ENCODE measurements at places on chromosomes 13 and 19.

GRCh38 chr13:60051754-60052285 is 111.9 kb downstream of the DIAPH3 start:
- DNase-seq, result no peak

DNA sequence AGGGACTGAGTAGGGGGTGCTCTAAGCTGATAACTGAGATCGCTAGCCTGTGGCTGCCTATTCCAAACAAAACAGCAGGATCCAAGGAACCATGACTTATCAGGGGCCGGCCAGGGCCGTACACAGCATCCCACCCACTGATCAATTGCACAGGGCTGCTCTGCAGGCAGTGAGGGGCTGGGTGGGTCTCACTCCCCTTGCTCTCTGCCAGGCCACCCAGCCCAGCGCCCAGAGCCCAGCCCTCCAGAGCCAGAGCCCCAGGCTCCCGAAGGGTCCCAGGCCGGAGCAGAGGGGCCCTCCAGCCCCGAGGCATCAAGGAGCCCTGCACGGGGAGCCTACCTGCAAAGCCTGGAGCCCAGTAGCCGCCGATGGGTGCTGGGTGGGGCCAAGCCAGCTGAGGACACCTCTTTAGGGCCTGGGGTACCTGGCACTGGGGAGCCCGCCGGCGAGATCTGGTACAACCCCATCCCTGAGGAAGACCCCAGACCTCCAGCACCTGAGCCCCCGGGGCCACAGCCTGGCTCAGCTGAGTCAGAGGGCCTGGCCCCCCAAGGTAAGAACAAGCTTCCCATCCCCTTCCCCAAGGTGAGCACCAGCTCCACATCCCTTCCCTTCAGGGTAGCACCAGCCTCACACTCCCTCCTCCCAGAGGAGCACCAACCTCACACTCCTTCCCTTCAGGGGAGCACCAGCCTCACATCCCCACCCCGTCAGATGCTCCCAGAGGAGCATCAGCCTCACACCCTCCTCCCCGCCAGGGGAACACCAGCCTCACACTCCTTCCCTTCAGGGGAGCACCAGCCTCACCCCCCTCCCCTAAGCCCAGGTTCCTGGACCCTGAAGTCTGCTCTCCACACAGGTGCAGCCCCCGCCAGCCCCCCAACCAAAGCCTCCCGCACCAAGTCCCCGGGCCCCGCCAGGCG is 1.9 kb downstream of the SYDE1 start:
- DNase-seq, result no peak

DNA sequence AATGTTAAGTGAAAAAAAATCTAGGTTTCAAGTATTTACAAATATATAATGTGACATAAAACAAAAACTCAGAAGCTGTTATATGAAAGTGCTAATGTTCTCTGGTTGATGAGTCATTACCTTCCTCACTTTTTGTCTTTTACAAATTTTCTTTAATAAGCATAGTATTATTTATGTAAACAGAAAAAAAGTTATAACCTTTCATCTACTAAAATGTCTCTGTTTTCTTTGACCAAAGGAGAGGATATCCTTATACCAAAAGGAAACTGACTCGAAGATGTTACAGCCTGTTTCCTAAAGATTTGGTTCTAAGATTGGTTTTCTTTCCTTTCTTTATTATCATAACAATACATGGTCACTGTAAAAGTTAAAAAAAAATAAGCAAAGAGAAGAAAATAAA is 38.0 kb downstream of the RCBTB2 start:
- DNase-seq, result peak; percentile 12

GRCh38 chr19:7888145-7888825 is at the start of gene LRRC8E:
LRRC8E (plus strand) TSS chr19:7888510; CDS start chr19:7895604, 7,094 bp downstream.
- DNase-seq, result peak; percentile 61

- no peak for DNase-seq
These were observed 10.7 kb downstream of the RFXAP start for GRCh38 chr13:36829753-36830152.

GRCh38 chr13:45974500-45974899 is 78.0 kb downstream of the ZC3H13 start:
- no peak for DNase-seq

DNA sequence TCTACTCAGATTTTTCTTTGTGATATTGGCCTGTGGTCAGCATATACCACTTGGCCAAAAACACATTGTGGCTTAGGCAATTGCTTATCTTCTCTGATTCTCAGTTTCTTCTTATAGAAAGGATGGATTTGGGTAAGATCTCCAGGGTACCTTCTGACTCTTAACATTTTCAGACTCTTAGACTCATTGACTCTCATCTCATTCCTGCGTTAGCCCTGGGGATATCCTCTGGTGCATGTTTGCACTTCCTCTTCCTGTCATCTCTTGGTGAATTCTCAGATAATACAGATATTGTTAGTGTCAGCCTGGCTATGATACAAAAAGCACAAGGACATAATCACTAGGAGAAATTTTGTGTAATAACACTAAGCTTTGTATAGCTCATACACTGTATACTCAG is 492.5 kb upstream of the GPC6 start:
- DNase-seq, result no peak

DNA sequence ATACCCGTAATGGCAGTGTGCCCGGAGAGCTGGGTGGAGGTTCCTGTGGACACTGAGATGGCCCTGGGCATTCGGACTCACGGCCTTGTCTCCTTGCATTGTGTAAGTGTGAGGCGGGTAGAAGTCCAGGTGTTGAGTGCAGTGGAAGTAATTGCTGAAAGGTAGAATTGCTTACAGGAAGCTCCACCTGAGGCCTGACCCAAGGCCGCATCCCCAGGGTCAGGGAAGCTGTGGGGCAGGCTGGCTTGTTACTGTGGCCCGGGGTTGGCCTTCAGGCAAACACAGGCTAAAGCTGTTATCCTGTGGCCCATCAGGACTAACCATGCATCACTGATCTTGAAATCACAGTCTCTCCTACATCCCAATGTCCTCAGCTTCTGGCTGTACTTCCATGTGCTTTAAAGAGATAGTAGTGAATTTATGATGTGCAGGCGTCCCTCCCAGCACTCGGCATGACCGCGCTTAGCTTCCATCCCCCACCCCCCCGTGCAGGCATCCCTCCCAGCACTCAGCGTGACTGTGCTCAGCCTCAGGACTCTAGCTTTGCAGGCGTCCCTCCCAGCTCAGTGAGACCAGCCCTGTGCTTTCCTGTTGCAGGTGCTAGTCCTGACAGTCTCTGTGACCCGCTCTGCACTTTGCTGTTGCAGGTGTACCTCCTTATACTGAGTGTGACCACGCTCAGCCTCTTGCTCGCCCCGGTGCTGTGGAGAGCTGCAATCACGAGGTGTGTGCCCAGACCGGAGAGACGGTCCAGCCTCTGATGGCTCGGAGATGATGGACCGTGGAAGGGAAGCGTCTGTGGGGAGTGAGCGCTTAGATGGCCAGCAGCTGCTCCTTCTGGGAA is 35.6 kb upstream of the TFDP1 start:
- DNase-seq, result no peak

- DNase-seq, result peak; percentile 72
These were observed 4.6 kb upstream of the SIGLEC10 start for GRCh38 chr19:51422053-51422448.

DNA sequence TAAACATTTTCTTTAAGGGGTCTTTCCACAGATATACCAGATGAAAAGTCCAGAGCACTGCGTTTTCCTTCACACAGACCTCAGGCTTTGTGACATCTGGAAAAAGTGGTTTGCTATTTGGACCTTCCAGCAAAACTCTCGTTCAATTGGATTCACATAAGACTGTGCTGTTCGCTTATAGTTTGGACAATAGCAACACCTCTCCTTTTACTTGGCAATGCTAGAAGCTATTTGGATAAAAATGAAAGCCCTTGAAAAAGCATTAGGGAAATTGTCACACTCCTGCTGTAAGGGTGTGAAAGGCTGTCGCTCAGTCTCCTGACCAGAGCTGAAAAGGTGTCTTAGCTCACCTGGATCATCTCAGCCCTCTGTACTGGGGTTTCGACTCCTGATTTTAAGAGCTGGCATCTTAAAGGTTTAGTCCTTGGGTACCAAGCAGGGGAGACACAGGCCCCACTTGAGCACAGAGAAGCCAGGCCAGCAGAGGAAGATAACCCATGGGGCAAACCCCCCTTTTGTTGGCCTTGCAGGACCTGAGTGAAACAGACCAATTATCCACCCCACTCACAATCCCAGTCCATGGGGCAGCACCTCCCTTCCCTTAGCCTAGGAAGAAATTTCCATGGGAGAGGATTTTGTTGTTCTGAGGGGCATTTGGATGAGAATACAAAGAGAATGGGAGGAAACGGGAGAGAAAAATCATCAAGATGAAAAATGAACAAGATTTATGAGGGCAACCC is 257.6 kb downstream of the DLEU7 start:
- no peak for DNase-seq

- DNase-seq, result no peak
These were observed 12.9 kb downstream of the FXYD5 start for GRCh38 chr19:35167251-35168119.

DNA sequence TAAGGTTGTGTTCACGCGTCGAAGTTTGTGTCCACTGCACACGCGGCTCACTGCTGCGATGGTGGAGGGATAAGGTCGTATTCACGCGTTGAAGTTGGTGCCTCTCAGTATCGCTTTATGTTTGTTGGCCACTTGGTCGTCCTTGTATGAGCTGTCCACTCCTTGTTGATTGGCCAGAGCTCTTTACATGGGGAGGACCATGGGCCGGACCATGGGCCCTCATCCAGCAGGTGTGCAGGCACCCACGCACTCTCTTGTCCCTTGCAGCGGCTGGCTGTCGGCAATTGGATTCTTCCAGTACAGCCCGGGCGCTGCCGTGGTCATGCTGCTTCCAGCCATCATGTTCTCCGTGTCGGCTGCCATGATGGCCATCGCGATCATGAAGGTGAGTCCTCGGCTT is 17.6 kb downstream of the ADAT3 start:
- no peak for DNase-seq

DNA sequence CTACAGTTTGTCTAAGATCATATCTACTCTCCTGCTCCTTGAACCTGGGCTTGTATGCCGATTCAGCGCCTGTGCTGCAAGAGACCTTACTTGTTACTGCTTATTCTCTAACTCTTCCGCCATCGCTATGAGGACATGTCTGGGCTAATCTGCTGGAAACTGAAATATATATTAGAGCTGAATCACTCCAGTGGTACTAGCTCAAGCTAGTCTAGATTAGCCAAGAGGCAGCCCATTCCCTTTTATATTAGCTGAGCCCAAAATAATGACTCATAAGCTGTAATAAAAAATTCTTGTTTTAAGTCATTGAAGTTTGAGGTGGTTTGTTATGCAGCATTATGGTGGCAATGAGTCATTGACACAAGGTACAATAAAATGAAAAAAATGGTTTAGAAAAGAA is 52.8 kb downstream of the SLC6A16 start:
- peak; percentile 33 for DNase-seq

DNA sequence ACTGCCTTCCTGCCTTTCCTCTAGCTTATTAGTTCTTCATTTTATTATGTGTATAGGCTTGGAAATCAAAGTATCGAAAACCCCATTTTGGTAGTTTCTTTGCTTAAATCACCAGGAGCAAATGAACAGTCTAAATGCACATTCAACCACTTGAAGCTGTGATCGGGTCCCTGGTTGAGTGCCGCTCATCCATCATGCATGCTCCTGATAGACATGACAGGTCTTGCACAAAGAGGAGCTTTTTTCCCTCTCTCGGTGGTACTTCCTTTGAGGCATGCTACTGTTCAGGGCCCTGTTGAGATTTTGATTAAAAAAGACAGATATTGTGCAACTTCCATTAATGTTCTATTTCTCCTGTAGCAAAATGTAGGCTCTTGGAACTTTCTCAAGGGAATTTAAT is 185.8 kb downstream of the OLFM4 start:
- no peak for DNase-seq
